LoVo (cell line): ENCODE measurements at places on chromosomes 6 and 20.
A peak's percentile ranks its signal among the peaks of the same experiment; 100 is the strongest.

DNA sequence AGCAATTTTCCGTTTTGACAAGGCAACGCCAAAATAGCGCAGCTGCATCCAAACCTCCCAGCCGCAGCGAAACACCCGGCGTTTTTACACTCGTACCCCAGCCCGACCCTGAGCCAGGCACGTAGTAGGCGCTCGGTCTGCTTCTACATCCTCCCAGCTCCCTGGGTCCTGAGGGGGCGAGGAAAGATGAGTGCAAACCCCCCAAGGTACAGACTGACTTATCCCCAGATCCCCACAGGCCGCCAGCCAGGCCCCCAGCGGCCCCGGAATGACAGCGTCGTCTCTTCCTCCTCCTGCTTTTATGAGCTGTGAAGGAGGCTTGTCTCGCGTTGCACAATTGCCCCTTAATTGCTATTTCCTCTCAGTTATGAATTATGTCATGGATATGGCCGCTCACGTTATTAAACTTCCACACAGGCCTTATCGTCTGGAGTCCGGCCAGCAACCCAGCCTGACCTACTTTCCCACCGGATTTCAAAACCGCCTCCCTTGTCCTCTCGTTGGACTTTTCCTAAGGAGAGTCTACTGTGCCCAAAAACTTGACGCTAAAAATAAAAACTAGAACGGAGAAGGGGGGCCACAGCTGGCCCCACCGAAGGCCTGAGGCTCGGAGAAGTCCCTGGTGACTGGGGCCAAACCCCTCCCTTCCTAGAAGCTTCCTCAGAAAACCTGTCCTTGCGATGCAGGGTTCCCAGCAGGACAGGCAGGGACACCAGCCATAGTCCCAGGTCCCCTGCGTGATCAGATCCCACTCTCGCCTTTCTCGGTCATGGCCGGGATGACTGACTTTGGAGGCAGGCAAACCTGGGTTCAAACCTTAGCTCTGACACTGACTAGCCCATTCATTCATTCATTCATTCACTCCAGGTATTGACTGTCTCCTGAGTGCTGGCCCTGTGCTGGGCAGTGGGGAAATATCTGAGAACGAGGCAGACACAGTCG lies 130.9 kb upstream of the PTPN1 start:
- DNase-seq = peak; percentile 54

GRCh38 chr6:91653076-91653723 lies 1066.3 kb upstream of the MAP3K7 start:
- no peak for DNase-seq

DNA sequence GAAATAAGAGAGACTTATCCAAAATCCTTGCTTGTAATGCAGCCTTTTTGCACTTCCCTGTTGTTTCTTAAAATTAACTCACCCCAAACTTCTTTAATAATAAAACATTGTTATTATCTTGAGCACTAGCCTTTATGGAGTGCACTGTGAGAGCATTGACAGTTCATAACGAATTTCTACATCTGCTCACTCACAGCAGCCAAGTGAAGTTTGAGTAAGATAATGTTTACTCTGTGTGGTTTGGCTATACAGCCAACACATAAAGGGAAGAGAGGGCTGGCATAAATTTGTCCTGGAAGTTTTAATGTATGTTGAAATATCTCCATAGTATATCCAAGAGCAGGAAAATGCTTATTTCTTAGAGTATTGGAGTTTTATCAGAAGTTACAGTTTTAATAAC lies 227.9 kb downstream of the FRK start:
- DNase-seq = no peak

DNA sequence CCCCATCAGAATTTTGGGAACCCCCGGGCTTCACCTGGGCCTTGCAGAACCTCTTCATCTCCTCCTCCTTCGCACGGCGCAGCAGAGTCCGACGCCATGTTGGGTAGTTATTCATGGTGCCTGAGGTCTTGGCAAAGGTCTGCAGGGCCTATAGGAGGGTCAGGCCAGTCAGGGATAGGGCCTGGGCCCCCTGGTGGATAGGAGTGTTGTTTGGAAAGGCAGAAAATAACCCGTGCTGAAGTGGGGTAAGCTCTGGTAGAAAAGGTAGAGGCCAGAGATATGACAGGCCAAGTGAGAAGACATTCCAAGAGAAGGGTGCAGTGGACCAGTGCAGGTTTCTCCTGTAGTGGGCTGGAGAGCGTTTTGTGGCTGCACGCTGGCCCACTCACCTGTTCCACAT lies 4.9 kb downstream of the SMPD2 start:
- DNase-seq = no peak

- DNase-seq = no peak
Observed at GRCh38 chr6:121436274-121436857, 920 bp downstream of the GJA1 start.

GRCh38 chr6:63525186-63525878 lies 46.9 kb upstream of the LOC128125822 start:
- DNase-seq = no peak

DNA sequence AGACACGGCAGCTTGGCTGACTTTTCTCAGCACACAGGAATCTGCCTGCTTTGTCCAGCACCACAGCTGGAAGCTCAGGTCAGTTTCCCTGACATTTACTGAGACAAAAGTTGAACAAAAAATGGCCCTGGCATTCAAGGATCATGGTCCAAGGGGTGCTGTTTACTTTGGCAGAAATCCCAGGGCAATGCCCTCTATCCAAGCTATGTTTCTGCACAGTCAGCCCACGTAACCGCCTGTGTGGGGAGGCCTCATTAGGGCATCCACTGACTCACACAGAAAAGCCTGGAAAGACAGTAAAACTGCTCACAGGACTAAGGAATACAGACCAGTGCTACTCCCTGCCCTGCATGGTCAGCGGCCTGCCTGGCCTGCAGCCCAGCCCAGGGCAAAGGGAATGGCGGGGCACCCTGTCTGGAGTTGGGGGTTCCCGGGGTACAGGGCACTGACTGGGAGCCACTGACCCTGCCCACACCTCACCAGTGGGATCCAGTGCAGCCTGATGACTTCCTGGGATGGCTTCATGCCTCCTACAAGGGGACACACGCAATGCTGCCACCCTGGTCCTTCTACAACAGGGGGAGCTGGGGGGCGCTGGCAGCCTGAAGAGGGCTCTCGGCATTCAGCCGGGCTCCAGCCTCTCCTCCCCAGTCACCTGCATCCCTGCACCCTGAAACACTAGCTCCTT lies 77.1 kb downstream of the NINL start:
- peak; percentile 9 for DNase-seq

GRCh38 chr6:73577676-73578075 lies 56.8 kb upstream of the EEF1A1 start:
- DNase-seq = no peak

DNA sequence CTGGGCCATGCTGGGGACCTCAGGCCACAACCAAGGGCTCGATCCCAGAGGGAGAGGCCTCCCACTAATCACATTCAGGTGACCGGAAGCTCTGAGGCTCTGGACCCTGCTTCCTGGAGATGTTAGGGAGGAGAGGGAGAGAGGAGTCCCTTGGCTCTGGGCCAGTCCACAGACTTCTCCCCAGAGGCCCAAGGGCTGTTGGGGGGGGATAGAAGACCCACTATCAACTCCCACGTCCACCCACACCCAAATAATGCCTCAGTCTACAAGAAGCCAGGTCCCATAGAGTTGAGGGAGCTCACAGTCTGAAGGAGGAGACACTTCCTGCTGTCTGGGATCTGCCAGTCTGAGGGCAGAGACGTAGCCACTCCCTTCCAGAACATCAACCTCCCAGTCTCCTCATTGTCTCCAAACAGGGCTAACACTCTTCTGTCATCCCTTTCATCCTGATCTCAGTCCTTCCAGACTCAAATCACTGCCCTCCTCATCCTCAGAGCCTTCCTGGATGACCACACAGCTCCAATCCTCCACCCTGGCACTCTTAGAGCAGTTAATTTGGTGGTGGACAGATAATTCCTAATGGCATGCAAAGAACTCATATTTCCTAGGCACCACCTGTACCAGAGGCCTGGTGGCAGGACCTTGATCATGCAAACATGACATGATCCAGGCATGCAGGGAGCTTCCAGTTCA lies 69.9 kb downstream of the MRPL14 start:
- DNase-seq = no peak

- no peak for DNase-seq
Observed at GRCh38 chr6:36955136-36955535, 598 bp downstream of the PI16 start.

- no peak for DNase-seq
Observed at GRCh38 chr6:114398481-114398880, 55.7 kb upstream of the HS3ST5 start.

GRCh38 chr6:156114541-156114940 lies 658.9 kb upstream of the NOX3 start:
- no peak for DNase-seq

- DNase-seq = no peak
Observed at GRCh38 chr6:25324066-25324762, 45.0 kb downstream of the CARMIL1 start.

- no peak for DNase-seq
Observed at GRCh38 chr6:107436881-107437280, 22.5 kb downstream of the PDSS2 start.

- no peak for DNase-seq
Observed at GRCh38 chr6:90413867-90414266, 117.2 kb upstream of the BACH2 start.

DNA sequence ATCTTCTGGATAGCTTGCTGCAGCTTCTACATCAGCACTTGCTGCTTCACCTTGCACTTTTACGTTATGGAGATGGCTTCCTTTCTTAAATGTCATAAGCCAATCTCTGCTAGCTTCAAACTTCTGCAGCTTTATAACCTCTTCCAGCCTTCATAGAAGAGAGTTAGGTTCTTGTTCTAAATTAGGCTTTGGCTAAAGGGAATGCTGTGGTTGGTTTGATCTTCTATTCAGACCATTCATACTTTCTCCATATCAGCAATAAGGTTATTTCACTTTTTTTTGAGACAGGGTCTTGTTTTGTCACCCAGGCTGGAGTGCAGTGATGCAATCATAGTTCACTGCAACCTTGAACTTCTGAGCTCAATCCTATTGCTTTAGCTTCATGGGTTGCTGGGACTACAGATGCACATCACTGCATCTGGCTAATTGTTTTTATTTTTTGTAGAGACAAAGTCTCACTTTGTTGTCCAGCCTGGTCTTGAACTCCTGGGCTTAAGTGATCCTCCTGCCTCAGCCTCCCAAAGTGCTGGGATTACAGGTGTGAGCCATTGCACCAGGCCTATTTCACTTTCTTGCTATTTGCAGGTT lies 12.2 kb upstream of the CST3 start:
- DNase-seq = no peak

DNA sequence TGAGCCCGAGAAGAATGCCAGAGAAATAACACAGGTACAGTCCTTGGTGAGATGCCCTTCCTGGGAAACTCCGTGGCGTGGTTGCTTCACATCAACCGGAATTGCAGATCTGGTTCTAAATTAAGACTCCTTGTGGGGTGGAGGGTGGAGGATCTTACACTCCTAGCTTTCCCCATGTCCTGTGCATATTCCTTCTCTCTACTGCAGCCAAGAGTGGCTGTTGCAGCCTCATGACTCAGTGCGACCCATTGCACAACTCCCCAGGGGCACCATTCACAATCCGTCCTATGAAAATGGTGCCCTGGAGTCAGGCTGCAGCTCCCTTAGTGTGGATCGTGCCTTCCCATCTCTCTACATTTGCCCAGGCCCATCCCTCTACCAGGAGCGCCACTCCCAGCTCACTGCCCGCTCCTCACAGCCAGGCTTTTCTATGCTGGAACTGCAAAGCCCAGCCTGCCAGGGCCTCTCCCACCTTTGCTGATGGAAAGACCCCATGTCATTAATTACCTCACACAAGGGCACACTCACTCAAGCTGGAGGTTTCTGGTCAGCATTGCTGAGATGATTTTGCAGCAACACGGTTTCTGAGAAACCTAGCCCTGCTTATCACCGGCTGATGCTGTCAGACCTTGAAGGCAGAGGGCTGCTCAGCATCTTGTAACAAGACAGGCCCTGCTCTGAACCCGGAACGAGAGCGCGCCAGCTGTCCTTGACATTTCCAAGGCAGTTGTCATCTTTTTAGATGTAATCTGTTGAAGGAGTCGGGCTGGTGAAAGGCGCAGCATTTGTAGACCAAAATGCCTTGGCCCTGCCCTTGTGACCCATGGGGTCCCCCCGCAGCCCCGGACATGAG lies 39.7 kb downstream of the SIRPA start:
- no peak for DNase-seq

GRCh38 chr6:115717062-115717461 lies 343.6 kb downstream of the FRK start:
- DNase-seq = no peak

- DNase-seq = no peak
Observed at GRCh38 chr20:57038608-57039440, 227.6 kb downstream of the BMP7 start.

DNA sequence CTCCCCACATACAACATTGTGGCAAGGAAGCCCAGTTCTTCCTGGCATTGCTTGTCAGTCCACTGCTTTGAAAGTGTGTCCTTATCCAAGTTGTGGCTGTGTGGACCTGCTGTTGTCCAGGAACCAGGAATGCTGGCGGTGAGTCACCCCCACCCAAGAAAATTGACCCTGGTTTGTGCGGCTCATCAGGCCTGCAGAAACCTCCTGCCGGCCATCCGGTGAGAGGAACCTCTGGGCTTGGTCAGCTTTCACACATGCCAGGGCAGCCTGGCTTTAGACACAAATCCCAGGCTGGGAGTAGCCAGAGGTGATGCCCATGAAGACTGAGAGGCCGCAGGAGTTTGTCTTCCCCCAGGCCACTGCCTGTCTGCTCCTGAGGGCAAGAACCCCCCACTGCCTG lies 223.6 kb downstream of the TTLL2 start:
- DNase-seq = no peak

DNA sequence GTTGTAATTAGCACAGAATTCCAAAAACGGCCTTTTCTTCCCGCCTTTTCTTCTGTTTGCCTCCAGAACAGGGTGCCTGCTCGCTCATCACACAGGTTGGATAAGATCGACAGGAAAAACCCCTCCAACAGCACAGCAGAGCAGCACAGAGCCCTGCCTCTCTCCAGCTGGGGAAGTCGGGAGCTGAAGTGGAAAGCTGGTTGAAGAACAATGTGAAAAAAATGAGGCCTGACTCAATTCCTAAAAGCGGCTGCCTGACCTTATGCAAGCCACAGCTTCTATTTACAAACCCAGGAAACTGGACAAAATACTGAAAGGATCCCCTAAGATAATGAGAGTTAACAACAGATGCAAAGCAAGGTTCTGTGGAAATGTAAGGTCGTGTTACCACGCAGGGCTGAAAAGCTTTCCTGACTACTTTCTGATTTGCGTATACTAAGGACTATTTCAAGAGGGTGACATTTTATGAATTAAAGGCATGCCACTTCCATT lies 116.9 kb downstream of the TTLL2 start:
- DNase-seq = no peak

GRCh38 chr6:24357336-24358218 lies at the start of gene DCDC2:
TSS of gene DCDC2 (minus strand) at chr6:24358059. CDS start at chr6:24357750, 309 bp downstream.
- DNase-seq = peak; percentile 83

GRCh38 chr6:34389034-34389433 lies 3.4 kb downstream of the NUDT3 start:
- no peak for DNase-seq

GRCh38 chr6:12182676-12183075 lies 107.5 kb upstream of the EDN1 start:
- no peak for DNase-seq

DNA sequence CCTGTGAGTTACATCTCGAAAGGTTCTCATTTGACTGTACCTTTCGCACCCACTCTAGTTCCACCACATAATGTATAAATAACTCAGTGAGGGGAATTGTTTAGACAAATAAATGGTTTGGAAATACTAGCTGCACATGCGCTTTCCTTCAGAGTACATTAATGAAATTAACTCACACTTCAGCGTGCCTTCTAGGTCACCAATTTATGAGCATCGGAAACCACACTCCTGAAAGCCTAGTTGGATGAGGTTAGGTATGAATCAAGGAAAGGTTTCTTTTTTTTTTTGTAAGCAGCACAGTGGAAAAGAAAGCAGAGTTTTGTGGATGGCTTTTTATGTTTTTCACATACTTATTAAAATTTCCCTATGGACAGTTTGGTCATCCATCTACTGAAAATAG lies 247.8 kb upstream of the TCF21 start:
- DNase-seq = no peak
